Stimulated activated CD4-positive, alpha-beta T cell treated with anti-CD3 and anti-CD28 coated beads, Interleukin-15, amount 100 ng/mL, for 1 hour (primary cell): ENCODE measurements at places on chromosomes 4 and X.

DNA sequence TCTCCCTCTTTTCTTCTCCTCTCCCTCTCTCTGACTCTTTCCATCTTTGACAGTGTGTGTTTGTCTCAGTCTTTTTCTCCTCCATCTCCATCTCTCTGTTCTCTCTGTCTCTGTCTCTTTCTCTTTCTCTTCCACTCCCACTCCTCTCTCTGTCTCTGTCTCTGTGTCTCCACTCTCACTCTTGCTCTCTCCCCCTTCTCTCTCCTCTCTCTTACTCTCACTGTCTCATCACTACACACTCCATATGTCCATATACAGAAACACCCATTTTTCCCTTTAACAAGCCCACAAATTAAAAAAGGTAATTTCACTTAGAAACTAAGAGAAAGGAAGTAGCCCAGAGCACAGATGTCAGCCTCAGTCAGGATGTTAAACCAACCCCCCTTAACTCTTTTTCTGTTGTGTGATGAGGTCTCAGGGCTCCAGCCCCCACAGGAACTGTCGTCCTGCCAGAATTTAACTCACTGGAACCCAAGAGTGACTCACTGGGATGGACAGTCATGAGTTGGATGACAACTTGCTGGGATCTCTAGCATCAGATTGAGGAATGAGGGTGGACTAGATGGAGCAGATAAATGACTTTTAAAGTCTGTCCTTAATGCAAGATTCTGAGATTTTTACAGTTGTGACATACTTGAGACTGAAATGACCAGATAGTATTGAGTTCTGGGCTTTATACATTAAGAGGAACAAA, 27.5 kb downstream of the OTUD6A start:
- DNase-seq = no peak

DNA sequence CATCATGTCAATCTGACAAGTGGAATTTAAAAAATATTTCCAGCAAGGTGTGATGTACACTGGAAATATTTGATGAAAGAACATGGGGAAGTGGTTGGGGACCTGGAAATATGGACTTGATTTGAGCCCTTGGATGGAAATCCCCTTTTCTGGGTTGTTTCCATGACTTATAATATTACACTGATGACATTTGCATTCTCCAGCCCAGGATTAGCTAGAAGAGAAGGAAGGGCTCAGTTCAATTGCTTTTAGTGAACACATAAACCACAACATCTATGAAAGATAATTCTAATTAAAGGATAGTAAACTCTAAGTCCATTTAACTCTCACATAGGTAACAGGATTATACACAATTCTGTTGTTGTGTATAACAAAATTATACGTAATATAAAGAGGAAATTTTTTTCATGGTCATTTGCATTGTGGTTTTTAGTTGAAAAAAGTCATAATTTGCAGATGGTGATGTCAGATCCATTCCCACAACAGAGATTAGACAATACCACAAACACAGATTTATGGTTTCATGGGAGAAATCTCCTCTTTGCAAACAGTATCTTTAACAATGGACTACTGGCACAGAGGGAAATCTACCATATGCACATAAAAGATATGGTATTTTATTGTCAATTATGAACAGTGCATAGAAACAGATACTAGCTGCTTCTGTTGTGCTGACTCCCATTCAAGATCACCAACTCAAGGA, 126.5 kb downstream of the DKK2 start:
- DNase-seq = no peak

- DNase-seq = no peak
These were observed 202.2 kb upstream of the FAT4 start for GRCh38 chr4:125112536-125112935.

DNA sequence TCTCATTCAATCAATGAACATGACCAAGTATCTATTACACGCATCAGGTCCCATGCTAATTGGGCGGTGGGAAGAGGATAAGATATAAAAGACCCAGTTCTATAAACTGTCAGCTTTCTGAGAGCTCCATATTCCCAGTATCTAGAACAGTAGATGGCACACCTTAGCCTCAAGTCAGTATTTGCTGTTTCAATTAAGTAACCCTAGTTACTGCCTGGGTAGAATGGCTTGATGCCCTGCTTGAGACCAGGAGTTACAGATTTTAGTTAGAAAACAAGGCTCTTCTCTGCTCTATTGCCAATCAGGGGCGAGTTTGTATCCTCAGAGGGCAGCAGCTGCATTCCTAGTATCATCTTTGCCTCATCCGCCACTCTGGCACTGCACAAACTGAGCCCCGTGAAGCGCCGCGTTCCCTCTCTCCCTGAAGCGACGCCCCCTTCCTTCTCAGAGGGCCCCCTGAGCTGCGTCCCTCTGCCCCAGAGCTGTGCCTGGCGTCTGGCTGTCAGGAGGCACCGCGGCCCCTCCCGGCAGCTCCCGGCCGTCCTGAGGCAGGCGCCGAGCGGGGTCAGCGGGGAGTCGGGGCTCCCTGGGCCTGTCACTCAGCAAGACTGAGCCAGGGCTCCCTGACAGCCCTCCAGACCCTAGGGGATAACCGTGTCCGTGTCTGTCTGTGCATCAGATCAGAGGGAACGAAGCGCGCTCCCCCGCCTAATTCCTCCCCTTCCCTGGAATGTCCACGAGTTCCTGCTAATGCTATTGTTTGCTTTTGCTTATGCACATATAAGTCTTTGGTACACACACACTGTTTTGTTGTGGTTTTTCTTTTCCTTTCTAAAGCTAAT, 212.4 kb upstream of the TTC29 start:
- no peak for DNase-seq

GRCh38 chr4:52910115-52910514, 48.0 kb downstream of the RASL11B start:
- no peak for DNase-seq

GRCh38 chrX:69069086-69069445, 96.2 kb downstream of the PJA1 start:
- no peak for DNase-seq

DNA sequence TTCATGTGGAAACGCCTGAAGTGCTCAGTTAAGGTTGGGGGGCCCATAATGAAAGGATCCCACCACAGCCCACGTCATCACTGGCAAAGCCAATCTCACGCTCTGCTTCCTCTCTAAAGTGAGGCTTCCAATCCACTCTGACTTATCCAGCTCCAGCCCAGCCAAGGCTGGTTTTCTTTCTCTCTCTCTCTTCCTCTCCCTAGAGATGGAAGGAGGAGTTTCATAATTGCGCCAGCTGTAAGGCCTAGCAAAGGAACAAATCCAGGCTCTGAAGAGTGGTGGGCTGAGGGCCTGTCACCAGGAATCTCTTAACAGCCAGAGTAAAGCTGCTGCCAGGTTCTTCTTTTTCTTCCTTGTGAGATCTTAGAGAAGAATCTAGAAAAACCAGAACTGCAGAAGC, 20.7 kb upstream of the BCLAF3 start:
- no peak for DNase-seq

DNA sequence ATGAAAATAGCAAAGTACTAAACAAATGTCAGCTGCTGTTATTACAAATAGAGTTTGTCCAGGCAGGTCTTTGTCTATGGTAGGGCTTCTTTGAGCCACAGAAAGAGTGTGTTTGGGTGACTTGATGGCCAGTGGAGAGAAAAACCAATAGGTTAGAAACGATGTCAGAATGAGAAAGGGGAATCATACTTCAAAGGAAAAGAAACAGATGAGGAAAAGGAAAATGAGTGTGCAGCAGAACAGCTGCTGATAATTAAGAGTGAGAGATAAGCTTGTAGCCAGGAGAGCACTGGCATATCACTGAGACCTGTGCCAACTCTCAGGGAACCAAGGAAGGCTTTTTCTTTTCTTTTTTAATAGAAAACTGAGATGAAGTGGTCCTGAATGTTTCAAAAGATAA, 257.2 kb downstream of the ARHGAP24 start:
- DNase-seq = no peak

- DNase-seq = no peak
These were observed 342.3 kb downstream of the HNRNPD start for GRCh38 chr4:82031376-82031927.

GRCh38 chr4:17664755-17665154, 50.3 kb downstream of the MED28 start:
- DNase-seq = no peak

DNA sequence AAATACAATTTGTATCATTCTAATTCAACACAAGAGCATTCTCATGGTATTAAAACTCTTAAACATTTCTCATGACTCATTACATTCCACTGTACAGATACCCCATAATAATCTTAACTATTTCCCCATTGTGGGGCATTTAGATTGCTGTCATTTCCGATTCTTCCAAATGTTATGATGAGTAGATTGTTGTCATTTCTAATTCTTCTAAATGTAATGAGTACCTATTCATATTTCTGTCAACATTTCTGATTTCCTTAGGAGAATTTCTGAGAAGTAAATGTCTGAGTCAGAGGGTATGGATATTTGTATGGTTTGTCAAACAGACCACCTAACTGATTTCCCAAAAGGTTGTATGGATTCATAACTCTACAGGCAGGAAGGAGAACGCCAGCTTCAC, 8.3 kb downstream of the S100G start:
- no peak for DNase-seq

DNA sequence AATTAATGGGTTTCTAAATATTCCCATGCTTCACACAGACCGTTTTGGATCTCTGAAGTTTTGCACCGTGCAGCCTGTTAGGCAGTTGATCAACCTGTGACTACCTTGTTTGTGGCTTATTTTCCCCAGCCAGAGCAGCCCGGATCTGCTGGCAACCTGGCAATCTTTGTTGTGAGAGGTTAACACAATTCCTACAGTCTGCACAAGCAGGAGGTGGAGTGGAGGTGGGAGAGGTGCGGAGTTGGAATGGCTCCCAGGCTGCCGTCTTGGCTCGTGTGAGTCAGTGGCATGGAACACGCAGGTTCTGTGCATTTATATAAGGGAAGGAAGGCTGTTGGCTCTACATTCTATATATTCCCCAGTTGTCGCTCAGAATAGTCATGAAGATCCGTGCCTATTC, 70.9 kb upstream of the STOX2 start:
- DNase-seq = no peak

DNA sequence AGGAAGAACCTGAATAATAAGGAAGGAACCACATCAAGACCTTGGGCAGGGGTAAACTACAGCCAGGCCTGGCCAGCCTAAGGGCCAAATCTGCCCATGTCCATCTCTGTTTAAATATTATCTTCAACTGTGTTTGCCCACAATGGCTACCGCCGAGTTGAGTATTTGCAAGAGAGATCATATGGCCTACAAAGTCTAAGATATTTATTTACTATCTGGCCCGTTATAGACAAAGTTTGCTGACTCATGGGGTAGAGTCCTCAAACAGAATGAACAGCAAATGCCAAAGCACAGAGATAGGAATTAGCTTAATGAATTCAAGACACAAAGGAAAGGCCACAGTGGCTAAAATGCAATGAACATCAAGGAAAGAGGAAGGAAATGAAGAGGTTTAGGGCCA, 44.8 kb downstream of the RPS6KA3 start:
- no peak for DNase-seq
